ENCODE measurements at places on chromosomes 3 and 15.

DNA sequence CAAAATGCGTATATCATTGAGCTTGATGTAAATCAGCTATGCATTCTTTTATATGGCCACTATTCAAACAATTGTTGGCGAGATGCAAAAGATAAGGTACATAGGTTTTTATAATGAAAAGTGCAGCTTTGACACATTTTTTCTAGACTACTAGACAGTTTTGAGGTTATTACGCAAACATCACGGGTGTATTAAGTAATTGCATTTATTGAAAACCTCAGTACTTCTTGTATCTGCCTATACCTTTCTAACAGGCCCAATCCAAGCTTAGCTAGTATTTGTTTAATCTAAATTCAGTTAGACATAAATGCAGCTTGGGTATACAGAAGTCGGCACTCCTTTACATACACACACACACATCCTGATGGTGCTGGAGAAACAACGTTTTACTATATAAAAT is 2.7 kb downstream of the SPESP1 start:
- DNase-seq, result no peak

- no peak for DNase-seq
These were observed 12.8 kb downstream of the RTP1 start for GRCh38 chr3:187210091-187210490.

GRCh38 chr3:102668247-102668646 is 233.4 kb downstream of the ZPLD1 start:
- DNase-seq, result no peak

DNA sequence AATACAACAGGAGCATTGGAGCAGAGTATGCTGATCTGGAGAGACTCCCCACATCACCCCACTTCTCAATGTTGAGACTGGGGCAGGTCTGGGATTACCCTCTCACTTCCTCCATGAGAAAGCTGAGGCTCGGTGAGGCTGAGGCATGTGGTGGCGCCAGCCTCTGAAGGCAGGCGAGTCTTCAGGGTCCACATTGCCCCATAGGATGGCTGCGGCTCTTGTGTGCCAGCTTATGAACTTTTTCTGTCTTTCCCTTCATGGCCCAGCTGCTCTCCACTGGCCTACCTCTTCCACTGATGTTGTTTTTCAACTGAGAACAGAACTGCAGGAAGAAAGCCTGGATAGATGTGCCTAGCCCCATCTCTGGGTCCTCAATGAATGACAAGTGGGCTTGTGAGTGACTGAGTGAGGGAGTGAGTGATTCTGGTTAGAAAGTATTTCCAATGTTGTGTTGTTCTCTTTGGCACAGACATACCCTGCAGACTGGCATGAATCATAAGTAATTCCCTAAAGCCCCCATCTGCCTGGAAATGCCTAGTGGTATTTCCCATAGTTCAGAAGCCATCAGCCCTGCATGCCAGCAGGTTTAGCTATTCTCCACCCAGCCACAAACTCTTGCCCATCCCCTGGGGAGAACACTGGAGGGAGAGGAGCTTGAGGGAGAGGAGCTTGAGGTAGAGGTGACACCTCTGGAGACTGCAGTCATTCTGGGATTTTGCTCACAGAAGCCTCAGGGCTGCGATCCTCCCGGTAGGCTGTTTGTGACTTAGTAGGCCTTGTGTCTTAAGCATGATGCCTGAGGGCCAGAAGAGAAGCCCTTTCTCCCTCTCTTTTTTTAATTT is 56.9 kb downstream of the AMOTL2 start:
- DNase-seq, result no peak

- no peak for DNase-seq
These were observed 37.2 kb downstream of the TRIM42 start for GRCh38 chr3:140715035-140715434.

DNA sequence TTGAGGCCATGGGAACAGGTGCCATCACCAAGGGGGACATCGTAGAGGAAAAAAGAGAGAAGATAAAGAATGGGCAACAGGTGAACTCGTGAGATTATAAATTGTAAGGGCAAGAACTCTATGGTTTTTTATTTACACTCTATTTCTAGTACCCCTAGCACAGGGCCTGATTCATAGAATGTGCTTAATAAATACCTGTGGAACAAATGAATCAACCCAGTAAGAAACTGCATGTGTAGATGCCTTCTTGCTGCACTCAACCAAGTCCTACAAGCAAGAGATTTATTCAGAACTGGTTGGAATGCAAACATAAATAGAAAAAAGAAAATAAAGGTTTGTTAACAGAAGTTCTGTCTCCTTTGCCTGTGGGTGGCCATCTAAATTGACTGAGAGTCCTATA is 18.7 kb upstream of the KPNA1 start:
- no peak for DNase-seq

GRCh38 chr3:128360705-128361271 is 105.9 kb downstream of the DNAJB8 start:
- DNase-seq, result no peak

GRCh38 chr3:184711493-184712247 is at the start of gene MAGEF1:
MAGEF1 (minus strand) TSS chr3:184712064; CDS start chr3:184711821, 243 bp downstream.
- no peak for DNase-seq

DNA sequence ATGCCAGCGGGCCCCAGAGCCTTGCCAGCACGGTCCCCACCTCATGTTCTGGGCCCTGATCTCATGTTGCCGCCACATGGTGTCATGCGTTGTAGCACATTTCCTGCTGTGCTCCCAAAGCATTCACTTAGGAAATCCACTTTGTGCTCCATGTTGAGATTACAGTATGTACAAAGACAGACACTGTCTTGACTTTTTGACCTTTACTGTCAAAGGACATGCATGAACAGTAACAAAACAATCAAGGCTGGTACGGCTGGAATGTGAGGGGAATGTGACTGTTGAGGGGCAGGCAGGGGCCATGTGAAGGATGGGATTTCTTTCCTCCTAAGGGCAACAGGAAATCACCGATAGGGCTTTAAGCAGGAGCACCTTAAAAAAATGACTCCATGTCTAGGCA is 53.3 kb upstream of the RPL32 start:
- DNase-seq, result no peak

DNA sequence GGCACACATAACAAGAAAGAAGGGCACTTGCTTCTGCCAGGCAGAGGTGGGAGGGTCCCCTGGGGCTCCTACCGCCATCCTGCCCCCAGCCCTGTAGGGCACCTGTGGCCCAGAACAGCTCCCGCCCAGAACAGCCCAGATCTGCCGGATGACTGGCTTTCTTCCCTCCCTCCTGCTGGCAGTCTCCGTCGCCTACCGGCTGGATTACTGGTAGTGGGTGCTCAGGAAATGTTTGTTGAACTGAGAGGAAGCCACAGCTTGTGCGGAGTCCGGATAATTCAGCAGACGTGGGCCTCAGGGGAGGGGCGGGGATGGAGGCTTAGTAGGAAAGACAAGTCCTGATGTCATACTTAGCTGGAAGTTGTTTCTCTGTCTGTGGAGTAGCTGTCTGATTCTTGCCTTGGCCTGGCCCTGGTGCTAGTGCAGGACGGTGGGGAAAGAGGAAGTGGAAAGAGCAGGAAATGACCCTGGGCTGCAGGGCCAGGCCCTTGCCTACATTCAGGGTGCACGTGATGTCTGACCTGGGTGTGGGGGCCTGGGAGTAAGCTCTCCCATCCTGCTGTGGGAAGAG is 6.7 kb downstream of the CCDC9B start:
- DNase-seq, result no peak

GRCh38 chr3:81540787-81541186 is 220.7 kb downstream of the GBE1 start:
- no peak for DNase-seq

GRCh38 chr3:141332416-141332815 is 35.9 kb upstream of the ZBTB38 start:
- DNase-seq, result no peak

DNA sequence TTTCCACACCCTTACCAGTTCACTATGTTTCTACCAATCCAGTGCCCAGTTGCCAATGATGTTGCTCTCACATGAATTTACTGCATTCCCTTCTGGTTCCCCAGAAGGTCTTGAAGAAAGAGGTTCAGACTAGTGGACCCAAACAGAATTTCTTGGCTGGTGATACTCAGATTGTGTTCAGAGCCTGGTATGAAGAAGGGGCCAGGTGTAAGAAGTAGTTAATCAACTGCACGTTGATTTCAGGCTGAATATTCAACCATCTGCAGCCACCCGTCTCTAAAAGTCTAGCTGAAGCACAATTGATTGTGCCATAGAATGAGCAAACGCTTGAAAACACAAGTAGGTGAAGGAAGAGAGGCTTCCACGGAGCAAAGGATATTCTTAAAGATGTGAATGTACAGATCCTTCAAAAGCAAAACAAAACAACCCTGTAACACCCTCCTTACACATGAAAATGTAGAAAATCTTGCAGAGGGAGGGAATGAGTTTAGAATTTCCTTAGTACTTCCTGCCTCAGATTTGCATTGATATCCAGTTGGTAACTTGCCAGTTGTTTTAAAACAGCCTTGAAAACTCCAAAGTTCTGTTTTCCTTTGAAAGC is 4.7 kb downstream of the RBMS3 start:
- DNase-seq, result no peak

GRCh38 chr15:43552256-43552655 is 34.8 kb downstream of the MAP1A start:
- no peak for DNase-seq

DNA sequence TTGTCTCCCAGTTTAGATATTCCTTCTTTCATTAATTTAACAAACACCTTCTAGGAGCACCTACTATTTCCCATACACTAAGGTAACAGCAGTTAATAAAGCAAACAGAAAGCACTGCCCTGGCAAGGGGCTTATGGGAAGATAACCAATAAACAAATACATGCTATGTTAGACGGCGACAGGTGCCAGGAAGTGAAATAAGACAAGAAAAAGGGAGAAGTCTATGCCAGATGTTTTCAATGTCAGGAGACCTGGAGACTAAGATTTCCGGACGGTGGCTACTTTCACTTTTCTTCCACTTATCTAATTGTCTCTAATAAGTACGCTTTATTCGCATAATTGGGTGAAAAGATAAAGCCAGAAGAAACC is 32.5 kb upstream of the ZNF445 start:
- peak; percentile 16 for DNase-seq

DNA sequence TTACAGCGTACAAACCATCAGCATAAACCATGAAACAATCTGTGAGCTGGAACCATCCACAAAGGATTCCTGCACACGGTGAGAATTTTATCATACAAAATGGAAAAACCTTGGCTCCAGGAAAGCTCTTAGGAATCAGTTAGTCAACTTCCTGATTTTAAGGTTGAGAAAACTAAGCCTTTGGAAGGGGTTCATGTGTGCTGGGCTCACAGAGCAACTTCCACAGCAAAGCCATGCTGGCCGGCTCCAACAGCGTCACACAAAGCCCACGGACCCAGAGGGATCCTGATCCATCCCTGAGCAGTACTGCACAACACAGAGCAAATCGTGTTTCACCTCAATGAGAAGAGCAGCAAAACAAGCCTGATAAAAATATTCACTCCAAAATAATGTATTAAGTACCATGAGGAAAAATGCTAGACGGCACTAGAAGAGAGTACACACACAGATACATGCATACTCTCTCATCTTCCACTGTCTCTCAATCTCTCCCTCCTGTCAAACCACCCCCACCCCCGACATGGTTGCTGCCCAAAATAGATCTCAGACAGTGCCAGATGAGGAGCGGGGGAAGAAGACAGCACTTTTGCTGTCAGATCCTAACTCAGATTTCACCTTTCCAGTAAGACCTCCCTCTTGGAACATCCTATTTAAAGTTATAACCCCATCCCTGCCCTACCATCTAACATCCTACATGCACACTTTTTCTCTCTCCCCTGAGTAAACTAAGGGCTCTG is 58.6 kb downstream of the MB21D2 start:
- DNase-seq, result no peak

- DNase-seq, result no peak
These were observed 18.4 kb upstream of the NEK10 start for GRCh38 chr3:27387625-27388024.

DNA sequence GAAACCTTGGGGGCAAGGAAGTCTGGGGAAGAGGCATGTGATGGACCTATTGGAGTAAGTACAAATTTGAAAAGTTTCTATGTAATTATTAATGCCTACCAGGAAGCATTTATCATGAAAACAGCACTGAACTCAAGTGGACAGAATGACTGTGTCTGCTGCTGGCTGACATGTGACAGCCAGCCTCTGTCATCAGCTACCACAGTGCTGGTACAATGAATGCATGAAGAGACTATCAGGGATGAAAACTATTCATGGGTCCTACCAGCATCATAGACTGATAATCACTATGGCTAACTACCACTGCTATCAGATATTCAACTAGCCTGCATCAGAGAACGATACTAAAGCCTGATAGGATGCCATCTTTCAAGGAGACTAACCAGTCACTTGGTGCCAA is 193.5 kb downstream of the RAP2B start:
- DNase-seq, result no peak

DNA sequence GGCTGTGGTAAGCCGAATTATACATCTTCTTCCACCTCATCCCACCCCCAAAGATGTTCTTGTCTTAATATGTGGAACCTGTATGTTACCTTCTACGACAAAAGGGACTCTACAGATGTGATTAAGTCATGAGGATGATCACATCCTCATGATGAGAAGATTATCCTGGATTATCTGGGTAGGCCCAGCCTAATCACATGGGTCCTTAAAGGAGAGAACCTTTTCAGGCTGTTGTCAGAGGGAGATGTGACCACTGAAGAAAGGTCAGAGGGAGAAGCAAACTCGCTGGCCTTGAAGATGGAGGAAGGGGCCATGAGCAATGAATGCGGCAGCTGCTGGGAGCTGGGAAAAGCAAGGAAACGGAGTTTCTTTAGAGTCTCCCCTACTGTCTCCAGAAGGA is 12.9 kb upstream of the SCG3 start:
- DNase-seq, result no peak

- no peak for DNase-seq
These were observed 34.4 kb downstream of the RARB start for GRCh38 chr3:25462495-25462894.

DNA sequence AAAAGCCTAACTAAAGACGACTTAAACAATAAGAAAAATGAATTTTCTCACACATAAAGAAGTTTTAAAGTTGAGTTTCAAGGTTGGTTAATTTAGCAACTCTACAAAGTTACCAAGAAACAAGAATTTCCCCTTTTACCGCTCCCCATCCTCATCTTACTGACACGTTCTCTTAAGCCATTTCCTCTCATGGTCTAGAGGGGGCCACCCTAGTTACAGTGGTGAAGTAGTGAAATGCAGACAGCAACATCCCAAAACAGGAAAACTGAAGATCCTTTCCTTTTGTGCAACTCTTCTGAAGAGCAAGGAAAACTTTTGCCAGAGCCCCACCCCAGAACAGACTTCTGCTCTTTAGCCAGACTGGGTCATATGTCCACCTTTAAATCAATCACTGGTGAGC is 17.3 kb upstream of the SOX14 start:
- DNase-seq, result no peak

- DNase-seq, result no peak
These were observed 56.8 kb downstream of the IGSF11 start for GRCh38 chr3:118977671-118978392.

DNA sequence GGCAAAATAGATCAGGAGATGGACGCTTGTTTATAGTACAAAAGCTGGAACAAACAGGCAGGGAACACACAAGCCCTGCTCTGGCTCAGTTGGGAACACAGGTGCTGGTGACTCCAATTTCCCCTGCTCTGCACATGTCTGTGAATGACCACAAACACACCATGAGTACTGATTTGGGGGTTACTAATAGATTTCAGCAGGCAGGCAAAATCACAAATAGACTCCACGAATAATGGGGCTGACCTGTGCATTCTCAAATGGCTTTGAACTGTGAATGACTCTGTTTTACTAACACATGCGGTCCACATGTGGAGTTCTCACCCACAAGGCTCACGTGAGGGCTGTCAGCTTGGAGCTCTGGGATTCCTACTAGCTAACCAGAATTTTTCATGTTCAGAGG is 3.9 kb downstream of the RTP3 start:
- DNase-seq, result no peak
